NCI-H226 (cell line): ENCODE measurements at places on chromosomes 3 and 15.

- DNase-seq = no peak
Observed at GRCh38 chr15:57506422-57506821, 85.3 kb upstream of the MYZAP start.

- no peak for DNase-seq
Observed at GRCh38 chr3:10946526-10946925, 46.0 kb upstream of the SLC6A1 start.

DNA sequence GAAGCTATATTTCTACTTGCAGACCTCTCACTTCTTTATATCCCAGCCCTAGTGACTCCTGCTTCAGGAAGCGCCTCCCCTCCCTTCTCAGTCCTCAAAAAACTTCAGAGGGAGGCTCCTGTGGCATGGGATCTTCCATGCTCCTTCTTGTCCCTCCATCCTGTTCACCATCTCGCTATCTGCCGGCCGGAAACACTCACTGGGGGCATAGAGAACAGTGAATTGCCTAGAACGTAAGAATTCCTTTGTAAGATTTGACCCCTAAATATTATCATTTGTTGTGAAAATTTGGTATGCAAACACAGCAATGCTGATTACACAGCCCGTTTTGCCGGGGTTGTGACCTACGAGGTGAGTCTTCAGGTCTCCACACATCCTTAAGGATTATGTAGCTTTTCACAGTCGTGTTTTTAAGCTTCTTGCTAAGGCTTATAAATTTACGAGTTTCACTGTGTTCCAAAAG is 218.7 kb upstream of the ATP10A start:
- no peak for DNase-seq

- no peak for DNase-seq
Observed at GRCh38 chr15:66749841-66750575, 48.0 kb downstream of the SMAD6 start.

- DNase-seq = no peak
Observed at GRCh38 chr15:72168131-72168807, 29.3 kb downstream of the GRAMD2A start.

DNA sequence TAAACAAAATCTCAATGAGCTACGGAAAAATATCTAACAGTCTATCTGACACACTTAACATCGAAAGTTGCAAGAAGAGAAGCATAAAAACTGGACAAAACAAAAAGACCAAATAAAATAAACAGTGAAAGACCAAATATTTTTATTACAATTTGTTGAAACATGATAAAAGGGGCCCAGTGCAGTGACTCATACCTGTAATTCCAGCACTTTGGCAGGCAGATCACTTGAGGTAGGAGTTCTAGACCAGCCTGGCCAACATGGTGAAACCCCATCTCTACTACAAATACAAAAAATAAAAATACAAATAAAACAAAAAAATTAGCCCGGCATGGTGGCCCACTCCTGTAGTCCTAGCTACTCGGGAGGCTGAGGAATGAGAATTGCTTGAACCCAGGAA is 914.0 kb upstream of the ALCAM start:
- DNase-seq = no peak

- DNase-seq = no peak
Observed at GRCh38 chr3:55541016-55541415, 53.9 kb upstream of the WNT5A start.

GRCh38 chr15:31230630-31231485 is 95.8 kb upstream of the KLF13 start:
- DNase-seq = no peak

DNA sequence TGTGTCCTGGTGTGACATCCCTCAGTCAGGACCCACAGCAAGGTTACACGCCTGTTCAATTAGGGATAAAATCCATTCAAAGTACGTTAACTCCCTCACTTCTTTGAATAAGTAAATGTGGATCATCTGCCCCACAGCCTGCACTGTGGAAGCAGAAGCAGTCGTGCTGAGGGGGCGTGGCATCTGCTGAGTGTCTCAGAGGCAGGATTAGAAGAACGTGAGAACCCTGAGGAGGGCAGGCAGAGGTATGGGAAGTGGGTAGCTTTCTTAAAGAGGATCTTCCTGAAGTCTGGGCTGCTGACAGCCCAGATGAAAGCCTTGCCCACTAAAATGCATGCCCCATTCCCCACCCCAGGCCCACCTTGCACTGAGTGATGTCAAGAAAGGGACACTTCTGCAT is 28.5 kb downstream of the CRABP1 start:
- DNase-seq = no peak

GRCh38 chr3:94076055-94076454 is 13.2 kb downstream of the NSUN3 start:
- no peak for DNase-seq

DNA sequence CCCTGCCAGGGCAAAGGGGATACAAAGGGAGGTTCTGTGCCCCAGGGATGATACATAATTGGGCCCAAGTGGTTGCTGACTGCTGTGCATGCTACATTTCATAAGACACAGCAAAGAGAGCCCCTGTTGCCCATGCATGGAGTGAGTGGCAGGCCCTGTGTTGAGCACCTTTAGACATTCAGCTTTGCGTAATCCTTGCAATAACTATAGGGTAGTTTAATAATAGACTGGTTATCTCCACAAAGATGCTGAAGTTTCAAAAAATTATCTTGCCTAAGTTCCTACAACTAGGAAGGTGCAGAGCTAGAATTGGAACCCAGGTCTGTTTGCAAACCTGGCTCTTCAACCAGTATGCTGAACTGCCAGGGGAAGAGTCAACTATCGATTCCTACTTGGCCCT is 1.7 kb upstream of the OGG1 start:
- no peak for DNase-seq

GRCh38 chr3:164620956-164621355 is 457.3 kb downstream of the SI start:
- no peak for DNase-seq

- DNase-seq = no peak
Observed at GRCh38 chr3:141448606-141449220, 38.1 kb upstream of the RASA2 start.

DNA sequence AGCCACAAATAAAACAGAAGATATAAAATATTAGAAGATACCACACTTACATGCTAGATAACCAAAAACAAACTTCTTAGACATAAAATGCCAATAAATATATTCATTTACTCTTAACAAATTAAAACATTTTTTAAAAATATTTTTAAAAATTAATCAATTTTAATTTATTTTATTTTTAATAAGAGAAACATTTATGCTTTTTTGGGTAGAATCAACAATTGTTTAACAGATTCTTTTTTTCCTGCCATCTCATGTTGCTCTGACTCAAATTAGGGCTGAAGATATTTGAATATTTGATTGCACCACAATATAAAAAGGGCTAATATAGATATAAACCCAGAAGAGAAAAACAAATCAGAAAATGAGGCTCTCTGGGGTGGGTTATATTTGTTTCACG is 172.6 kb downstream of the GOLGA6L6 start:
- no peak for DNase-seq
